Stimulated activated CD4-positive, alpha-beta T cell treated with anti-CD3 and anti-CD28 coated beads, Interleukin-1b, Interleukin-23, amount 100 ng/mL, for 48 hours (primary cell): ENCODE measurements at places on chromosomes 11 and 22.
A peak's percentile ranks its signal among the peaks of the same experiment; 100 is the strongest.

GRCh38 chr22:27857443-27857842, 55.9 kb upstream of the MN1 start:
- no peak for DNase-seq

DNA sequence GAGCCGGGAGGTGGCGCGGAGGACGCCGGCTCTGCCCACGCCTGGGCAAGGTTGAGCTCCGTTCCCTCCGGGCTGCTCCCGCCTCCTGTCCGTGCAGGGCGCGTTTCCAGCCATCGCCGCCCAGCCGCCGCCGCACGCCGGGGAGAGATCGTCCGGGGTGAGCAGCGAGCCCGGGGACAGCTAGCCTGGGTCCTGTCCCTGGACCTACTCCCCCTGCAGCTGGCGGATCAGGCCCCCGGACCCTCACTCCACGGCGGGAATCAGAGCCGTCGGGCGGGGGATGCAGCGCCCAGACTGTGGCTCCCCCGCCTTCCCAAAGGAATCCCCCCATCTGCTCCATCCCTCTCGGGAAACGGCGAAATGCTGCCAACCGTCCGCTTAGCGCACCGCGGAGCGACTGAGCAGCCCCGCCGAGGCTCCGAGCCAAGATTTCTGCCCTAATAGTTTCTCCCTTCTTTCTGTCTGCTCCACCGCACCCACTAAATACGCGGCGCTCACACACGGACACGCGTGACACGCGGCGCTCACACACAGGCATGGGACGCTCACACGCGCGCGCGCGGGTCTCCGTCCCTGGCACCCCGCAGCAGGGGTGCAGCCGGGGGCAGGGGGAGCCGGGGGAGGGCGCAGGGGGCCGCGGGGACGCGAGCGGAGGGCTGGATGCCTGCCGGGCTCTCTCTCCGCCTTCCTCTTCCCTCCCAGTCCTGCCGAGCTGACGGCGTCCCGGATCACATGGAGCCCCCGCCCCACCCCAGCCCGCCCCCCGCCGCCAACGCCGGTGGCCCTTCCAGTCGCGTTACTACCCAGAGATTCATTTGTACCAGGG, at the start of gene KCNJ5:
KCNJ5 (plus strand) TSS at position 814 of the 826 bp plus-strand sequence. CDS start 19,918 bp downstream, outside the sequence.
- DNase-seq = no peak

DNA sequence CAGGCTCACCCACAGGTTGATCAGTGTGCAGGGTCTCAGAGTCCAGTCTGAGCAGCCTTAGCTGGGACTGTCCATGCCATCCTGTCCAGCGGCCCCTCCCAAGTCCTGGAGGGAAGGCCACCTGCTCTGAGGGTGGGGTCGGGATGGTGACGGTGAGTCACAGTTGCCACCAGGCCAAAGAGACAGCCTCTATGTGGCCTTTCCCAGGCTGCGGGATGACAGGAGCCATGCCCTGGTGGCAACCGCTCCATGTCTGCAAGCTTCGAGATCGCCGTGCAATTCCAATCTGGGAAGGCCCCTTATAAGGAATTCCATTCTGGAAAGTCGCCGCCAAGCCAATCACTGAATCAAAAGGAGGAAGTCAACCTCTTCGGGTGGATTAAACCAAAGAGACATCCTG, 47.5 kb downstream of the RTL6 start:
- DNase-seq = no peak

DNA sequence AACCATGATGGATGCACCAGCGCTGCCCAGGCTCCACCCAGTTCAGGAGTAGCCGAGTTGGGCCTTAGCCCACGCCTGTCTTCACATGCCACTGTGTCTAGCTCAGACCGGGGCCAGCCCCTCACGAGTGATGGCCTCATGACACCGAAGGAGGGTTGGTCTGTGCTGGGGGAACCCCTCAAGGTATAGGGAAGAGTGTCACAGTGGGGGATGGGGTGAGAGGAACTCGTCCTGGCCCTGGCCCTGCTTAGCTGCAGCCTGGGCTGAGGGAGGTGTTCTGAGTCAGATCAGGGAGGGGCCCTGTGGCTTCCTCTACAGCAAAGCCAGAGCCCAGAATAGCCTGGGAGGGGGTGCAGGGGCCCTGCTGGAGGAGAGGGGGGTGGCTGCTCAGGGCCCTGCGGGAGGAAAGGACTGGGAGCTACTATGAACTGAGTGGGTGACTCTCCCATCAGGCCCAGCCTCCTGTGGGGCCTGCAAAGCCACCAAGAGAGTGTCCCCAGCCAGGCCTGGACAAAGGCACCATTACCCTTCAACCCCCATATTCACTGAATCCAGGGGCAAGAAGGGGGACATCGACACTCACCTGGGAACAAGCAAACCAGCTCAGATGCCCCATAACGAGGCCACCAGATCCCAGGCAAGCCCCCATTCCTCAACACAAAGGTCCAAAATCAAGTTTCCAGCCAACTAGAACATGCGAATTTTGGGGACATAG, 41.2 kb downstream of the IGLL5 start:
- peak; percentile 49 for DNase-seq

- no peak for DNase-seq
Measured at GRCh38 chr11:34850334-34850733, 65.8 kb downstream of the APIP start.

- DNase-seq = no peak
Measured at GRCh38 chr11:25734591-25735211, 597.2 kb upstream of the ANO3 start.

DNA sequence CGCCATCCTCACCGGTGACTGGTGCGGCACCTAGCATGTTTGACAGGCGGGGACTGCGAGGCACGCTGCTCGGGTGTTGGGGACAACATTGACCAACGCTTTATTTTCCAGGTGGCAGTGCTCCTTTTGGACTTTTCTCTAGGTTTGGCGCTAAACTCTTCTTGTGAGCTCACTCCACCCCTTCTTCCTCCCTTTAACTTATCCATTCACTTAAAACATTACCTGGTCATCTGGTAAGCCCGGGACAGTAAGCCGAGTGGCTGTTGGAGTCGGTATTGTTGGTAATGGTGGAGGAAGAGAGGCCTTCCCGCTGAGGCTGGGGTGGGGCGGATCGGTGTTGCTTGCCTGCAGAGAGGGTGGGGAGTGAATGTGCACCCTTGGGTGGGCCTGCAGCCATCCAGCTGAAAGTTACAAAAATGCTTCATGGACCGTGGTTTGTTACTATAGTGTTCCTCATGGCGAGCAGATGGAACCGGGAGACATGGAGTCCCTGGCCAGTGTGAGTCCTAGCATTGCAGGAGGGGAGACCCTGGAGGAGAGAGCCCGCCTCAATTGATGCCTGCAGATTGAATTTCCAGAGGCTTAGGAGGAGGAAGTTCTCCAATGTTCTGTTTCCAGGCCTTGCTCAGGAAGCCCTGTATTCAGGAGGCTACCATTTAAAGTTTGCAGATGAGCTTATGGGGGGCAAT, 1.1 kb downstream of the NEAT1 start:
- DNase-seq = peak; percentile 38

- no peak for DNase-seq
Measured at GRCh38 chr22:39913321-39913720, 12.4 kb downstream of the GRAP2 start.

DNA sequence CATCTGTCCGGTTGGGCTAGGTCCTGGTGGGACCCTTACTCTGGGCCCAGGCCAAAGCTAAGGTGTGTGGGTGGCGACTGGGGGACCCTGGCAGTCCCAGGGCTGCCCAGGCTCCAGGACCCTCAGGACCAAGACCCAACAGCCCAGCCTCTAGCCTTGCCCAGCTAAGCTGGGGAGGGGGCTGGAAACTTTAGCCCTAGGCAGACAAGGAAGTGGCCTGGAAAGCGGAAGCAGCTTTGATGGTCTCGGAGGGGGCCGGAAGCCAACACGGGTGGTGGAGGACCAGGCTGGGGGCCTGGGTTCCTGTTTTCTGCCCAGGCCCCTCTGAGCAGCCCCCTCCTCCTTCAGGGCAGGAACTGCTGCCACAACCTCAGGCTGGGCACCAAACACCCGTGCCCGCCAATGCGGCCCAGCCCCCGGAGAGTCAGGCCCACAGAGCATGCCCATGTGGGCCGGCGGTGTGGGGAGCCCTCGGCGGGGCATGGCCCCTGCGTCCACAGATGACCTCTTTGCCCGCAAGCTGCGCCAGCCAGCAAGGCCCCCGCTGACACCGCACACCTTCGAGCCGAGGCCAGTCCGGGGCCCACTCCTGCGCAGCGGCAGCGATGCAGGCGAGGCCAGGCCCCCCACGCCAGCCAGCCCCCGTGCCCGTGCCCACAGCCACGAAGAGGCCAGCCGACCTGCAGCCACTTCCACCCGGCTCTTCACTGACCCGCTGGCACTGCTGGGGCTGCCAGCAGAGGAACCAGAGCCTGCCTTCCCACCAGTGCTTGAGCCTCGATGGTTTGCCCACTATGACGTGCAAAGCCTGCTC, 2.8 kb downstream of the SIPA1 start:
- peak; percentile 28 for DNase-seq

DNA sequence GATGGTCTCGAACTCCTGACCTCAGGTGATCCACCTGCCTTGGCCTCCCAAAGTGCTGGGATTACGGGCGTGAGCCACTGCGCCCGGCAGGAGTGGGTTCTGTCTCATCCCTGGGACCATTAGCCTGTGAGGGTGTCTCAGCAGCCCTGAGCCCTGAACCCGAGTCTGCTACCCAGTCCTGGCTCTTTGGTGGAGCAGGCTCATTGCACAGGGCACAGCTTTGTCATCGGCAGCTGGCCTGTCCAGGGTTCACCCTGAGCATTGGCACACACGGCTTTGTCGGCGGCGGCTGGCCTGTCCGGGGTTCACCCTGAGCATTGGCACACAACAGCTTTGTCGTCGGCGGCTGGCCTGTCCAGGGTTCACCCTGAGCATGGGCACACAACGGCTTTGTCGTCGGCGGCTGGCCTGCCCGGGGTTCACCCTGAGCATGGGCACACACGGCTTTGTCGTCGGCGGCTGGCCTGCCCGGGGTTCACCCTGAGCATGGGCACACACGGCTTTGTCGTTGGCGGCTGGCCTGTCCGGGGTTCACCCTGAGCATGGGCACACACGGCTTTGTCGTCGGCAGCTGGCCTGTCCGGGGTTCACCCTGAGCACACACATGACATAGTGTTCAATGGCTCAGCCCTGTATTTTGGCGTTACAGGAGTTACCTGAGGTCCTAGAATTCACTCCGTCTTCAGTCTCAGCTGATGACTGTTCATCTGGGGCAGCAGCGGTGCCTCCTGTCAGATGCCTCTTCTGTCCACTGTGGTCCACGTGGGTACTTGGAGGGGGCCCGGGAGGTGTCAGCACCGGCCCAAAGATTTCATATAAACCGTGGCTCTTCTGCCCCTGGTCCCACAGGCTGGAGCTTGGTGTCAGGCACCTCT, 1082.5 kb downstream of the BRD1 start:
- DNase-seq = no peak

DNA sequence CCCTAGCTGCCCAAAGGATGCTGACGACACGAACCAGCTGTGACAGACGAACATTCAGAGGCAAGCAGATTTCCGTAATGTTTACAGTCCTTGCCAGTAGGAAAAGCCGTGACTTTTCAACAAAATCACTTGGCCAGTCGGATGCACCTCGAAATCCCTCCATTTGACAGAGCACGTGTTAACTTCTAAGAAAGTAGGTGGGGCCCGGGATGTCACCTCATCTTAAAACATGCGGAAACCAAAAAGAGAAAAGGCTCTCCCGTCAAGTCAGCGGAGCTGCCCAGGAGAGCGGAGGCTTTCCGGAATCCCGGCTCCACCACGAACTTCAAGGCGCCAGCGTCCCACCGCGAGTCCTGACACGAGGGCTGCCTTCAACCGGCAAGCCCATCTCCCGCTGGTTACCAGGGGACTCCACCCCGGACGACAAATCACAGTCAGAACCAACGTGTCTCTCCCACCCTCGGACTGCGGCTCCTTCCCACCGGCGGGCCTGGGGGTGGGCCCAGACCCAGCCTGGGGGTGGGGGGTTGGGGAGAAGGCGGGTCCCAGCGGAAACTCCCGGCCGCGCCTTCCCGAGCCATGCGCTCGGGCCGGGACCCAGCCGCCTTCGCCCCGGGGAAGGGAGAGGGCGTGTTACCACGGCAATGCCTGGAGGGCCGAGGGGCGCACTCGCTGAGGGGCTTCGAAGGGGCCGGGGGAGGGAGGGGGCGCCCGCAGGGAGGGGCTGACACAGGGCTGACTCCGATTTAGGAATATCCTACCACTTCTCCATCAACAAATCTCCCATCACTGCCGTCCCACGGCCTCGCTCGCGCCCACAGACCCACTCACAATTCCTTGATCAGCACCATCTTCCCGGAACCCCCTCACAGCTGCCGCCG, 475 bp downstream of the PITPNB start:
- peak; percentile 65 for DNase-seq

GRCh38 chr11:69801513-69802335, 17.5 kb downstream of the FGF3 start:
- DNase-seq = peak; percentile 27

DNA sequence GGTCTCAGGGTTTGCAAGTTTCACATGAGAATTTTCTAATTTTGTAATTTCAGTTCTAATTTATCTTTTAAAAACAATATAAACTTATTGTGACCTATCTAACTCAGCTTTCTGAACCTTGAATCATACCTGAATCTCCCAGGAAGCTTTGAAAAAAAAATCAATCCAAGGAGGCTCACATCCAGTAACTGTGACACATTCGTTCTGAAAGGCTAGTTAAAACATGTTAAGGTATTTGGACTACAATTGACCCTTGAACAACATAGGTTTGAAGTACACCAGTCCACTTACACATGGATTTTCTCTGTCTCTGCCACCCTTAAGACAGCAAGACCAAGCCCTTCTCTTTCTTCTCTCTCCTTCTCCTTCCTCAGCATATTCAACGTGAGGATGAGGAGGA, 40.0 kb downstream of the DDI1 start:
- DNase-seq = no peak

DNA sequence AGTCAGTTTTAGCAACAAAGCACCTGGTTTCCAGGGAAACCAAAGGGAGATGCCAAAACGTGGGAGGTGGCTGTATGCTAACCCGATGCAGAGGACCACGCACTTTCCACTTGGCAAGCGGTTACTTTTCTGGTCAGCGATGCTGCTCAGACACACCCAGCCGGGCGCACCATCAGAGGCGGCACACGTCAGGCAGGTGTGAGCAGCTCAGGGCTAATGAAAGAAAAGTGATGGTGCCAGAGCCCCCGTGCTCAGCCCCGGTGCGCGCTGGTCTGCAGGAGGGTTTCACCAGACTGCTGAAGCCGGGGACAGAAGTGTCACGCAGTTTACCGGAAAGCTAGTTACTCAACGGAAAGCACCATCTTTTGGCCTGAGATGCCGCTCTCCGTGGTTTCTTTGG, 5.7 kb downstream of the LTO1 start:
- no peak for DNase-seq

GRCh38 chr11:11640996-11641395, 19.2 kb upstream of the GALNT18 start:
- no peak for DNase-seq

GRCh38 chr11:117230286-117230961, 1.4 kb downstream of the PCSK7 start:
- peak; percentile 73 for DNase-seq

- DNase-seq = no peak
Measured at GRCh38 chr11:19931141-19931770, 218.6 kb downstream of the NAV2 start.

GRCh38 chr11:75905434-75905833, 90.4 kb downstream of the UVRAG start:
- no peak for DNase-seq

DNA sequence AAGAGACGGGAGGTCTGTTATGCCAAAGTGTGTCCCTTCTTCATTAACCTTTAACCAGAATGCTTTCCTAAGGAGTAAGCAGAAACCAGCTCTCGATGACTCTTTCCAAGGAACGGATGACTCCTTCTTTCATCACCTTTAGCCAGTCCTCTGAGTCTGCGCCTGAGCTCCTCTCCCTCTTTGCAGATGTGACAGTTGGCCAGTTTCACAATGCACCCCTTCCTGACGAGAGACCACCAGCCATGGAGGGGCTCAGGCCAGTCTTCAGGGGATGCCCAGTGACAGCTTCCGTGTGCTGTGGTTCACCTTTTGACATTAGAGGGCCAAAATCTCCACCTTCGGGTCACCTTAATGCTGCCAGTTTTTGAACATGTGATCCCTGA, 826.1 kb downstream of the TBC1D22A start:
- DNase-seq = no peak
